ENCODE measurements at places on chromosomes 11 and 22. TPM values are rescaled to one million over a fixed set of nuclear protein-coding genes. Genes with fewer than 3 reads are reported as not detected.

SIK2 gene
- total RNA-seq = 8.4 TPM

WNT7B gene
- not detected for total RNA-seq

FAM83F gene
- 7.5 TPM for total RNA-seq

TSGA10IP gene
- not detected for total RNA-seq

KIRREL3 gene
- not detected for total RNA-seq

CBLIF gene
- total RNA-seq = not detected

OR10A2 gene
- not detected for total RNA-seq

SCGB1D2 gene
- total RNA-seq = not detected

SLC25A45 gene
- 61.1 TPM for total RNA-seq

PRG3 gene
- total RNA-seq = not detected

PANX2 gene
- total RNA-seq = 0.16 TPM

SIPA1 gene
- 520 TPM for total RNA-seq

- H3K4me3 ChIP-seq = no peak overlapping the region
- no peak for DNase-seq
- H3K36me3 ChIP-seq = no peaks in the 10 kb centered on the region
- H3K4me1 ChIP-seq = no peaks in the 10 kb centered on the region
- no peaks in the 10 kb centered on the region for H3K27me3 ChIP-seq
Observed at GRCh38 chr22:17436382-17436980, 67.2 kb downstream of the CECR2 start.

- H3K27me3 ChIP-seq = no peaks in the 10 kb centered on the region
- H3K4me1 ChIP-seq = peaks cover 21% of the 10 kb centered on the region
- peak overlapping the region; percentile 89 for H3K27ac ChIP-seq
- peak overlapping the region; percentile 75 for H3K4me3 ChIP-seq
Observed at GRCh38 chr22:41092847-41093411, 537 bp downstream of the EP300 start.

DNA sequence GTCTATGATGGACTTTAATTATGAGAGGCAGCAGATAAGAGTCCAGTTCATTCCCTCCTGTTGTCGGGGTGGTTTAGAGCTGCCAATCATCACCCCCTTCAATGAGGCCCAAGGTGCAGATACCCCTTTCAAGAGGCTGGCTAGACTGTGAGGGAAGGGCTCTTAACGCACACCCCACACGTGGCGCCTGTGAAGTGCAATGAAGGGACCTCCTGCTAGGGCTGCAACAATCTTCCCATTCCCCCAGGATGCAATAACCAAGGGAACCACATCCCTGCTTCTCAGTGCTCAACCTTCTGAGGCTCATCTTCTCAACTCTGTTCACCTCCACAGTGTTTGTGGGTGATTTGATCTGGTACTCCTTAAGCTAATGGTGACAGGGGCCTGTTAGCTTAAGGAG, 19.0 kb downstream of the TENM4 start:
- H3K36me3 ChIP-seq = no peaks in the 10 kb centered on the region
- H3K4me3 ChIP-seq = no peak overlapping the region
- H3K27ac ChIP-seq = no peak overlapping the region
- H3K27me3 ChIP-seq = no peaks in the 10 kb centered on the region
- DNase-seq = no peak

GRCh38 chr11:112829971-112830654, 131.1 kb upstream of the NCAM1 start:
- no peak overlapping the region for H3K4me3 ChIP-seq
- no peaks in the 10 kb centered on the region for H3K36me3 ChIP-seq
- H3K4me1 ChIP-seq = no peaks in the 10 kb centered on the region
- no peak for DNase-seq

GRCh38 chr22:23527971-23528740, 51.9 kb downstream of the IGLL1 start:
- H3K4me3 ChIP-seq = no peak overlapping the region
- H3K27me3 ChIP-seq = no peaks in the 10 kb centered on the region
- no peaks in the 10 kb centered on the region for H3K4me1 ChIP-seq
- no peak for DNase-seq

DNA sequence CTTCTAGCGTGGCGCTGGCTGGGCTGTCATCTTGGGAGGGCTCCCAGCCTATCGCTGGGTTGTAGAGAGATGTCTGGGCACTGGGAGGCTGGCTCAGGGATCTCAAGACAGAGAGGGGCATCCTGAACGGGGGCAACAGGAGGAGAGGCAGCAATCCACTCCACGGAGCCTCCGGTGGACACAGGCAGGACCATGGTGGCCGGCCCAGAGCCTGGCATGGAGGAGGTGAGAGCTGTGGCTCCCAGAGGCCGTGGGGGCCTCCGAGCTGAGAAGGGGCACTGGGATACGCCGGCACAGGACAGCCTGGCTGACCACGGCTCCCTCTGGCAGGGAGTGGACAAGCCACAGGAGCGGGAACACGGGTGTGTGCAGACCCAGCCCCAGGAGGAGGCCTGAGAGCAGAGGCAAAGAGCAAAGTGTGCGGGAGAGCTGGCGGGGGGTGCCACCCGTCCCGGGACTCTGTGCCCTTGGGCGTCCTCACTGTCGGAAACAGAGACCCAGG, 9.1 kb downstream of the MRGPRF start:
- DNase-seq = no peak
- H3K4me1 ChIP-seq = peaks cover 13% of the 10 kb centered on the region
- no peak overlapping the region for H3K27ac ChIP-seq

DNA sequence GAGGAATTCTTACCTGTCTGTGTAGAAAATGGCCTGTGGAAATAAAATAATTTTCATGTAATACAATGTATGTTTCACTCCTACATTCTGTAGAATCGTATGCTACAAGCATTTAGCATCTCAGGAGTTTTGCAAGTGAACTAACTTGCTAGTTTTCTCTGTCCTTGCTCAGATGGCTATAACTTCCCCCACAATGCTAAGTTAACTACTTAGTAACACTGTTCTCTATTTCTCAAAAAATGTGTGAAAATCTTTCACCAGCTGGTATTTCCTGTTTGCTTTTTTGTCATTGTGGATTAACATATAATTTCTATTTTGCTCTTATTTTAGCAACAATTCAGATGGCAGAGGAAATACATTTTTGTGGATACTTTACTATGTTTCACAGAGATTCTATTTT, 4.4 kb downstream of the OR4S2 start:
- H3K27me3 ChIP-seq = no peaks in the 10 kb centered on the region
- no peak for DNase-seq
- H3K4me1 ChIP-seq = no peaks in the 10 kb centered on the region

- no peaks in the 10 kb centered on the region for H3K27me3 ChIP-seq
- H3K27ac ChIP-seq = no peak overlapping the region
- H3K36me3 ChIP-seq = peaks cover 55% of the 10 kb centered on the region
- DNase-seq = no peak
- H3K4me1 ChIP-seq = no peaks in the 10 kb centered on the region
- no peak overlapping the region for H3K4me3 ChIP-seq
Observed at GRCh38 chr22:41898645-41899044, 16.2 kb downstream of the SHISA8 start.

DNA sequence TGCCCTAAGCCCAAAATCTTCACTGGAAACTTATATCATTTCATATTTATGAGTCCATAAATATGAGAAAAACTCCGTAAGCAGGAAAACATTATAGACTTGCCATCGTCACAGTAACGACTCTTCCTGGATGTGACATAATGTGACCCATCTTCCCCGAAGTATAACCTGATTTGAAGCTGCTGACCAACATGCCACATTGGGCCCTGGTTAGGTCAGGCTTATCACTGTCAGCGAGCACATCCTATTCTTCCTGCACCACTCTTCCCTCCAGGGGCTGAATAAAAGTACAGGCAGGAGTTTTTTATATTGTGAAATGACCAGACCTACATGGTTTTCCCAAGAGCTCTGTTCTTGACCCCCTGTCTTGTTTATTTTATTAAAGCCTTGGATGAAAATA, 12.1 kb upstream of the BLID start:
- no peaks in the 10 kb centered on the region for H3K4me1 ChIP-seq
- H3K27ac ChIP-seq = no peak overlapping the region
- no peaks in the 10 kb centered on the region for H3K36me3 ChIP-seq
- DNase-seq = no peak

DNA sequence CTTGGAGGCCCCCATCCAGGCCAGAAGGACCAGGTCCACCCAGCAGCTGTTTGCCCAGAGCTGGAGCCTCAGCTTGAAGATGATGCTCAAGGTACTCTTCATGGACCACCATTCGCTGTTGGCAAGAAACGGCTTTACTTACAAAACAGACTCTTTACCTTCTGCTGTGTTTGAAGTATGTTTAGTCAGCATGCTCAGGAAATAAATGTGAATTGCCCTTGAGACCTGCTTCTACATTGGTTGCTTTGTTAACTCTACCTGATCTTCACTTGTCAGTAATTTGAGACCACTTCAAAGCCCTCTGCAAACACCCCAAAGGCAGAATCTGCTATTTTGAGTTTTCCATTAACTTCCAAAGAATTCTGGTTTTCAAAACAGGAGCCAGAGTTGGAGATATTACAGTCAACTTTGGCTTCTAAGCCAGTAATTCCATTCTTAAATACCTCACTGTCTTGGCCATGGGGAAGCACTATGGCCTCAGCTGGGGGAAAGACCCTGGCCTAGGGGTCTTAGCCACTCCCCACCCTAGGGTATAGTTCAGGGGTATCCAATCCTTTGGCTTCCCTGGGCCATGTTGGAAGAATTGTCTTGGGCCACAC, 2.7 kb downstream of the UQCR10 start:
- peaks cover 17% of the 10 kb centered on the region for H3K36me3 ChIP-seq
- peaks cover 23% of the 10 kb centered on the region for H3K4me1 ChIP-seq
- no peaks in the 10 kb centered on the region for H3K27me3 ChIP-seq
- no peak overlapping the region for H3K4me3 ChIP-seq
- no peak overlapping the region for H3K27ac ChIP-seq

GRCh38 chr11:78181185-78181584, 7.2 kb downstream of the KCTD21 start:
- no peaks in the 10 kb centered on the region for H3K4me1 ChIP-seq
- H3K27ac ChIP-seq = no peak overlapping the region
- H3K4me3 ChIP-seq = no peak overlapping the region
- DNase-seq = no peak
- no peaks in the 10 kb centered on the region for H3K27me3 ChIP-seq

- H3K27me3 ChIP-seq = no peaks in the 10 kb centered on the region
- H3K4me1 ChIP-seq = no peaks in the 10 kb centered on the region
- no peak overlapping the region for H3K27ac ChIP-seq
- H3K4me3 ChIP-seq = no peak overlapping the region
- no peak for DNase-seq
Observed at GRCh38 chr22:20449819-20450550, 12.4 kb upstream of the SCARF2 start.

GRCh38 chr11:35752115-35752514, 89.5 kb downstream of the TRIM44 start:
- no peak for DNase-seq
- no peak overlapping the region for H3K4me3 ChIP-seq
- no peaks in the 10 kb centered on the region for H3K4me1 ChIP-seq
- H3K27ac ChIP-seq = no peak overlapping the region
- no peaks in the 10 kb centered on the region for H3K36me3 ChIP-seq

DNA sequence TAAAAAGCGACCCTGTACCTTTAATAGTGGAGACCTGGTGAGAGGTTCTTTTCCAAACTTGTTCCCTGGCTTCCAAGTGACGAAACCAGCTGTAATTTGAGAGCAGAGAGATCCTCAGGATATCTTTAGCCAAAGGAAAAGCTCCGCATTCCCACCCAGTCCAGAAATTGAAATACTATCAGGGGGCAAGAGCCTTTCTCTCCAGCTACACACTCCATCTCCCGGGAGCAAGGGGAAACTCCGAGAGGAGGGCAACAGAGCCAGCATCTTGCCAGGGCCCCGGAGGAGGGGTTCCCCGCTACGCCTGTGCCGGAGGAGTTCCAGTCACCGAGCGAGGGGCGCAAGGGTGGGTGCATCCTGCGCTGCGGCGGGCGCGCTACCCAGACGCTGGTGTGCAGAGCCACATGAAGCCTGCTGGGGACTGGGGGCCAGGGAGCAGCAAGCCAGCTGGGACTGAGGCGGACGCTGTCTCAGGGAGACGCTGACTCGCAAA, at the start of gene FIBIN:
FIBIN (plus strand) TSS at position 148 of the 493 bp plus-strand sequence. CDS start 415 bp downstream, outside the sequence.
- H3K4me1 ChIP-seq = no peaks in the 10 kb centered on the region
- no peaks in the 10 kb centered on the region for H3K36me3 ChIP-seq
- no peak within 1 kb of the TSS for H3K4me3 ChIP-seq

GRCh38 chr11:96520939-96521338, 131.1 kb downstream of the JRKL start:
- no peaks in the 10 kb centered on the region for H3K4me1 ChIP-seq
- H3K4me3 ChIP-seq = no peak overlapping the region
- H3K27me3 ChIP-seq = no peaks in the 10 kb centered on the region
- no peak overlapping the region for H3K27ac ChIP-seq
- H3K36me3 ChIP-seq = no peaks in the 10 kb centered on the region

DNA sequence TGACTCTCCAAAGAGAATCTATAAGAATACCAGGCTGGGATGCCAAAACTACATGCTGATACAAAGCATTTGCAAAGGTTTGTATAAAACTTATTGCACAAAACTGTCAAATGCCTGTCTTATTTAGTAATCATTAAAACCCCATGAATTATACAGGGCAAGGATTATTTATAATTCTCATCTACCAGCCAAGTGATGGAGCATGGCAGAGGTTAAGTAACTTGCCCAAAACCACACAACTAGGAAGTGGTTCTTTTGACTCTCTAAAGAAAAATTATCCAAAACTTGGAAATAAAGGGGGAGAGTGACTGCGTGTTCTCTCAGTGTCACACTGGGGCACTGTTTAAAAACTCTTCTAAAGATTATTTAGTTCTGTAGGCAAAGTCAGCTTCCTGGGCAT, 17.4 kb upstream of the CLMP start:
- H3K27me3 ChIP-seq = peaks cover 2% of the 10 kb centered on the region
- no peaks in the 10 kb centered on the region for H3K36me3 ChIP-seq
- no peak overlapping the region for H3K27ac ChIP-seq
- H3K4me1 ChIP-seq = no peaks in the 10 kb centered on the region
- no peak overlapping the region for H3K4me3 ChIP-seq
- no peak for DNase-seq

DNA sequence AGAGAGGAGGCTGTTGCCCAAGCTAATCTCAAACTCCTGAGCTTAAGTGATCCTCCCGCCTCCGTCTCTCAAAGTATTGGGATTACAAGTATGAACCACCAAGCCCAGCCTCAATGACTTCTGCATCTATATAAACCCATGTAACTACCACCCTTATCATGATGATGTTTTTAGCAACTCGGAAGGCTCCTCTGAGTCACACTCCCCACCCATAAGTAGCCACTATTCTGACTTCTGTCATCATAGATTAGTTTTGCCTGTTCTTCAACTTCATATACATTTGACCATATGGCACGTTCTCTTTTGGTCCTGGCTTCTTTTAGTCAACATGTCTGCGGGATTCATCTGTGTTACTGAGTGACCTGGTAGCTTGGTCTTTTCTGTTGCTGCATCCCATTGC, 6.4 kb upstream of the FOSL1 start:
- no peak overlapping the region for H3K4me3 ChIP-seq
- H3K27ac ChIP-seq = no peak overlapping the region
- H3K4me1 ChIP-seq = peaks cover 12% of the 10 kb centered on the region
- DNase-seq = no peak
- no peaks in the 10 kb centered on the region for H3K27me3 ChIP-seq

DNA sequence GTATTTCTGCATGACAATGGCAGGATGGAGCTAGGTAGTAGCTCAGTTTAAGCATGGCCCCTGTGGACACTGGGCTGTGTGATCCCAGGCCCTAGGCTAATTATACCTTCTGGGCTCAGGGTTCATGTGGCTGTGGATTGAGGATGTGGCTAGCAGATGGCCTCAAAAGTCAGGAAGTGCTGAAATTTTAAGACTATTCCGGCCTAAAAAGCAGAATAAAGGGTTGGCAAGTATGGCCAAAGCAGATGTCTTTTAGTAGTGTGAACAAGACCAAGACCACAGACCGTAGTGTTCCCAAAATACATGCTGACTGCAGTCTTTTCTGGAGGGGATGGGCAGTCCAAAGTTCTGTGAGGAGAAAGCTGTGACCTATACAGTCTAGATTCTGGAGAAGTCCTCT, 115.7 kb upstream of the RAG2 start:
- no peak overlapping the region for H3K27ac ChIP-seq
- no peaks in the 10 kb centered on the region for H3K4me1 ChIP-seq
- H3K27me3 ChIP-seq = no peaks in the 10 kb centered on the region
- H3K4me3 ChIP-seq = no peak overlapping the region
- no peak for DNase-seq
